H54 (cell line): ENCODE measurements at places on chromosomes 2 and 18.

DNA sequence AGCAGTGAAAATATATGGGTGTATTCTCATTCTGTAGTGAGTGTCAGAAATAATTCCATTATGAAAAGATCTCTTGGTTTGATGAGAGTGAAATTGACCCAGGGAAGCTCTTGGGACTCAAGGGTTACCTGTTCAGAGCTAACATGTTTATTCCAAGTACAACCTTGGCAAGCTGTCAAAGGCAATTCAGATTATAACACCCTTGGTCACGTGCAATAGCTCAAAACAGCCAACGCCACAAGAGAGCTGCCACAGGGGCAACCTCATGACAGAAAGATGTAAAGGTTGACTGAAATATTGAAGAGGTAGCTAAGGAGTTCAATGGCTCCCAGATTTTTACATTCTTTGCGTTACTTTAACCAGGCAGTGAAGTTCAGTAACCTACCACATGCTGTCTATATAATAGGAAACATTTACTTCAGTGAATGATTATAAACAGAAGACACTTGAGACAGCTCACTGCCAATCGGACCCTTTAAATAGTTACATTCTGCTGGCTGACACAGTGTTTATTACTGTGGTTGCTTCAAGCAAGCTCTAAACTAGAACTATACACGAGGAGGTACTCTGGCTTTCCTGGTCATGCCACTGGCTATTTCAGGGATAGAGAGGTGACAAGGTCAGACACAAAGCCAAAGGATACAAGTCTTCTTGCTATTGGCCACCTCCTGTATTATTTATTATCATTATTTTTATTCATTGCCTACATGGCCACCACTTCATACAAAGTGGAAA is 187.3 kb downstream of the PID1 start:
- no peak for DNase-seq

- DNase-seq, result no peak
These were observed 205.1 kb downstream of the ARL4C start for GRCh38 chr2:234291765-234292204.

- no peak for DNase-seq
These were observed 150.6 kb upstream of the EPC2 start for GRCh38 chr2:148493822-148494563.

DNA sequence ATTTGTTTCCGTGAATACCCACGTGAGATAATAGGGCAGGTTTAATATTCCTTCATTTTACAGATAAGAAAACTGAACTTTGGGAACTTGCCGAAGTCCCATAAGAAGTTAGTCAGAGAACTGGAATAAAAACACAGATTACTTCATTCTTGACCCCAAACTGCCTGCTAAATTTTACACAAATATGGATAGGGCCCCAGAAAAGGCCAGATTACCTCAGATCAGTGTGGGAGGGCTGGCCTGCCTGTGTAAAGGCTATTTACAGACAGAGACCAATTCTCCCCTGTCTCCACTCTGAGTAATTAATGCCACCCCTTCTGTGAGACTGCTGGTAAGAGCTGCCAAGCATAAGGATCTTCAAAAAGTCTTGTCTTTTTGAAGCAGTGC is 139.2 kb downstream of the MGAT5 start:
- no peak for DNase-seq

DNA sequence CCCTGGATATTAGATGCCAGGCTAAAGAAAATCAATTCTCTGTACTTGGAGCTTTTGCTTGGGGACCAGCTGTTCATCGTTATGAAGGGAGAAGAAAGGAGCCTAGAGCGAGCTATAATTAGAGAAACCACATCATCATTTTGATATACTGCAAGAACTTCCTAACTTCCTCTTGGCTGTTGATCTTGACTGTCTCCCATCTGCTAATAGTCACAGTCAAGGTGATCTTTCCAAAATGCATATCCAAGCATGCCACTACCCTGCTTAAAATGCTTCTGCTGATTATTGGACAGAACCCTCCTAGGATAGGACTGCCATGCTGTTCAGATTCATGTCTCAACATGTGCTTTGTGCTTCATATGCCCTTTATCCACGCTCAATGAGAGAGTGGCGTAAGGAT is 54.8 kb downstream of the RAPGEF4 start:
- no peak for DNase-seq

GRCh38 chr2:231068525-231069222 is 12.0 kb downstream of the PSMD1 start:
- no peak for DNase-seq

DNA sequence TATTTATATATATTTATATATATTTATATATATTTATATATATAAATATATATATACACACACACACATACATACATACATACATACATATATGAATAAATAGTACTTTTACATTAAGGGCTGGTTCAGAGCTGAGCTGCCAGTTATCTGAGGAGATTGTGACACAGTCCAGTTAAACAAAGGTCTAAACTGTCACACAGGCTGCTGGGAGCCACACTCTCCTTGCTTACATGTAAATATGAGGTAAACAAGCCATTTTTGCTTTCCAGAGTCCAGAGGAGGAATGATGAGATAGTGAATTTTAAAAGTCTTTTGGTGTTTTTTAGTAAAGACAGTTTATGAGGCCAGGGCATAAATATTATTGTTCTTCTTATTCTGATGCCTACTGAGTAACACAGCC is 377.5 kb upstream of the PIK3C3 start:
- no peak for DNase-seq

DNA sequence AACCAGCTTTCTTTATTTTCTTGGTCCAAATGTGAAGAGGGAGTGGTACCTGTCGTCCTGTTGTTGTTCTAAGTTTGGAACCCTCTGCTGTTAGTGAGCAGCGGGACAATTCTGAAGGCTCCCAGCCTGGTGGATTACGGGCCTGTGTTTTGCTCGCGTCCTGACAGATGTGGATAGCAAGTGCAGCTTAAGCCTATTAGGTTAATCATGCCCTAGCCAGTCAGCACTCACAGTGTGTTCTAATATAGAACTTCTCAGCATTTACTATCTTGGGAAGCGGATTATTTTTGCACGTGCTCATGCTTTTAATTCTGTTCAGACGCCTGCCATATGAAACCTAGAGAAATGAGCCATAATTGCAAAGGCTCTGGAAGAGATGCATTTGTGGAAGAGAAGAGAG is at the start of gene PCARE:
Gene PCARE (minus strand): TSS at position 113 of the 400 bp plus-strand sequence. CDS start 262 bp downstream, outside the sequence.
- DNase-seq, result no peak

- DNase-seq, result no peak
These were observed 37.5 kb upstream of the DSG1 start for GRCh38 chr18:31280502-31280901.
